ENCODE measurements at places on chromosomes 7 and 10.

- no peak for DNase-seq
Observed at GRCh38 chr7:117673367-117673766, 193.5 kb downstream of the CFTR start.

DNA sequence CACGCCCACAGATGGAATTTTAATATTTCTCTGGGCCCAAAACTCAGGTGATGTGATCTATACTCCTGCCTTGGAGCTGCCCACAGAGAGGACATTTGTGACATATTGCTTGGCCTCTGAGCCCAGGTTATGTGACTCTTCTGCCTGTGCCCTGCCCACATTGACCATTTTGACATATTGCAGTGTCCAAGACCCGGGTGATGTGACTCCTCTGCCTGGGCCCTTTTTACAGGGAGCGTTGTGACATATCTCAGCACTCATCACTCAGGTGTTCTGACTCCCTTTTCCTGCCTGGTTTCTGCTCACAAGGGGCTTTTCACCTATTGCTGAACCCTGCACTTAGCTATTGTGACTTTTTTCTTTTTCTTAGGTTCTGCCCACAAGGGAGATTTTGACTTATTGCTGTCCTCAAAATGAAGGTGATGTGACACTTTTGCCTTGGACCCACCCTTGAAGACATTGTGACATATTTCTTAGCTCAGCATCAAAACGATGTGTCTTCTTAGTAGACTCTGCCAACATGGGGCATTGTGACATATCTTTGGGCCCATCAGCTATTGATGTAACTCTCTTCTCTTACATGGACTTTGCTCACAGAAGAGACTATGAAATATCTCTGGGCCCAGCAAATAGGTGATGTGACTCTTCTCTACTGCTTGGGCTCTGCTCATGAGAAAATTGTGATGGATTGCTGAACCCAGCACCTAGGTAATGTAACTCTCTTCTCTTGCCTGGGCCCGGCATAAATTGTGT, 11.0 kb upstream of the ZNF107 start:
- DNase-seq = no peak

GRCh38 chr10:10198363-10198762, 819.3 kb upstream of the CELF2 start:
- DNase-seq = no peak

- DNase-seq = no peak
Observed at GRCh38 chr7:81394029-81394428, 375.8 kb downstream of the HGF start.

GRCh38 chr7:821688-822087, 10.6 kb upstream of the SUN1 start:
- DNase-seq = no peak

DNA sequence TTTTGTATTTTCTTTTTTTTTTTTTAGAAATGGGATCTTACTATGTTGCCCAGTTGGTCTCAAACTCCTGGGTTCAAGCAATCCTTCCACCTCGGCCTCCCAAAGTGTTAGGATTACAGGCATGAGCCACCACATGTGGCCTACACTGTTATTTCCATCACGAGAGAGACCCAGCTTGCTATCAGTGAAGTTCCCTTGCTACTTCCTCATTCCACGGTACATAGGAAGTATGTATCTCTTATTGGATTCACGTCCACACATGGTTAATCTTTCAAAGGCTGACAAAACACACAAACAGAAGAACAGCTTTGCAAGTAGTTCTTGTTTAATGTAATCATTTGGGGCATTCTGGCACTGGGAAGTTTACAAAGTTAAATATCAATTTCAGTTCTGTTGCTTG, 50.9 kb downstream of the DCLRE1A start:
- DNase-seq = no peak

DNA sequence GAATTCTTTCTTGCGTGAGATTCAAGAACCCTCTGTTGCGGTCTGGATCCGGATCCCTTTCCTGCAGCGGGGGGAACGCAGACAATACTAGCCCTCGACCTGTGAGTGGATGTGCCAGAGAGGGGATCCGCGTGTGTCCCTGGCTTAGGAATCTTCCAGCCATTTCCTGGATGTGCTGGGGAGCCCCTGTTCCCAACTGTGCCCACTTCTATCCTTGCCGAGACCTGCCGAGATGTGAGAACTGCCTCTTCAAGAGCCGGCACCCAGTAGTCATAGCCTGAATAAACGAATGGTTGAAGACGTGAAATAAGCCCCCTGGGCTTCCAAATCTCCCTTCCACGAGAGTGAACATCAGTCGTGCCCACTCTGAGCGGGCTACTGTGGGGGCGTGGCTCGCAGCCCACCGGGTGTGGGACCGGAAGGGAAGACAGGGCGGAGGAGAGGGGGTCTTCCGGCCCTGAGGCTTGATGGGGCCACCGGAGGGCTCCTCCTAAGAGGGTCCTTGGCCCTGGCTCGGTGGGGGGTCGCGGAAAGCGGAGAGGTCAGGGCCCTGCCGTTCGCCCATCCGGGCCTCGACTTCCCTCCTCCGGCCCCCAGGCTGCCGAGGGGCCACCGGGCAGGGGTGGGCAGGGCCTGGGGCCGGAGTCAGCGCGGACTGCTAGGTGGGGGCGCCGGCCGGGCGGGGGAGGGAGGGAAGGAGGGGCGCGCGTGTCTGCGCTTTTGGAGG, 1.3 kb upstream of the CCDC136 start:
- DNase-seq = no peak

DNA sequence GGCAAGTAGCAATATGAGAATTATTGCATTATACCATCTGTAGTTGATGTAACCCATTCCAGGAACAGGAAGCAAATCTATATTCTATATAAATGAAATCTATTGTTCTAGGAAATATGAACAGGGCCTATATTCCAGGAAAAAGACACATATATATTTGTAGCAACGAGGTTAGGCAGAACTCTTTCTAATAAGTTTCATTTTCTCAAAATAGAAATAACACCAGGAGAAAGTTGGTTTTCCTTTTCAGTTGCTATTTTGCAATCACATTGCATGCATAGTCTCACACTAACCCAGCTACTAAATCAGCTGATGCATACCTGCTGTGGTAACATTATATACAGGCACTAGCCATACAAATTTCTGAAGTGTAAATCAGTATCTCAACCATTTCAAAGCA, 6.2 kb upstream of the IFIT2 start:
- DNase-seq = no peak

GRCh38 chr7:22323714-22324113, 33.2 kb downstream of the RAPGEF5 start:
- no peak for DNase-seq

DNA sequence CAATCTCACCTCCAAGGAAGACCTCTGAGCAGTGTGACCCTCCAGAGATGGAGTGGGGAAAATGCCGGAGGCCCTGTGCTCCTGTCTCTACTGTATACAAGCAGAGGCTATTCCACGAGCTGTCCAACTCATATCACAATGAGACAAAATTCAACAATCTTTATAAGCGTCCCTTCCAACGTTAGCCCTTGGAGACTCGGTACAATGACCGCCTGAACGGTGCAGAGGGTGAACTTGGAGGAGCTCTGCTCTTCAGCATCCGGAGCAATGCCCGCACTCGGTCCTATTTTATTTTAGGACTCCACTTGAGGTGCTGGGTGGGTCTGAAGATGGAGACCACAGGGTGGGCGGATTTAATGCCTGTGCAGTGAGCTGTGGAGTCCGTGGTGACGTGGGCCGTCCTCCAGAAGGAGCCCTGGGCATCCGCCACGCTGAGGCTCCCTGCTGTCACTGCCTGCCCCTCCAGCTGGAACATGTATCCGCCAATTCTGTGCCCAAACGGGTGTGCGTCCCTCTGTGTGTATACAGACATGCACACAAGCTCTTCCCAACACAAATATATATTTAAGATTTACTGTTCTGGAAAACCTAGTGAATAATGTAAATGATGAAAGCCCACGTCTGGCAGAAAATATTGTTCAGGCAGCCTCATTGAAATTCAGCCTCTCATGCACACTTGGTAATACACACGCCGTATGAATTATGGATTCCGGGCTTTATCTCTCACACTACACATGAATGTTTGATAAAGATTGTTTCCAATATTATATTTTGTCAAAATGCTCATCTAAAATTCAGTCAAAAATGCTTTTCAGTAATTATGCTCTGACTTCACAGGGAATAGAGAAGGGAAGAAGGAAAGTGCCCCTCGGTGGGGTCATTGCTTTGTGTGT, 239.9 kb upstream of the ZMIZ1 start:
- no peak for DNase-seq

DNA sequence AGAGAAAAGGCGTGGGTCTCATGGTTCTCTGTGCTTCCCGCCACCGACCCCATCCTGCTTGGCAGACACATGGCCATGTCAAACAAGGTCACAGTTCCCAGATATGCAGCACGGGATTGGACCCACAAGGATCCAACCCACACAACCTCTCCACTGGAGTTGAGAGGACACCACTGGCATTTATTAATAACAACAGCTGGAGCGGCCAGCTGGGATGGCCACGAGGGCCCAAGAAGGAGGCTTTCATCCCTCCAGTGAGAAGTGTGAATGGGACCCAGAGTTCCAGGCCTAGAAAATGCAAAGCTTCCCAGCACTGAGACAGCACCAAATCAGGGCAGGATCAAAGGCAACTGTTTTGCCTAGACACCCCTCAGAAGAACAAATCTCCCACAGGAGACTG, 31.5 kb downstream of the FGFR2 start:
- no peak for DNase-seq

GRCh38 chr7:131010717-131011431, 276.9 kb upstream of the KLF14 start:
- no peak for DNase-seq

GRCh38 chr10:30070001-30070685, 10.8 kb upstream of the JCAD start:
- DNase-seq = no peak
